ENCODE measurements at places on chromosomes 11 and 22.

DNA sequence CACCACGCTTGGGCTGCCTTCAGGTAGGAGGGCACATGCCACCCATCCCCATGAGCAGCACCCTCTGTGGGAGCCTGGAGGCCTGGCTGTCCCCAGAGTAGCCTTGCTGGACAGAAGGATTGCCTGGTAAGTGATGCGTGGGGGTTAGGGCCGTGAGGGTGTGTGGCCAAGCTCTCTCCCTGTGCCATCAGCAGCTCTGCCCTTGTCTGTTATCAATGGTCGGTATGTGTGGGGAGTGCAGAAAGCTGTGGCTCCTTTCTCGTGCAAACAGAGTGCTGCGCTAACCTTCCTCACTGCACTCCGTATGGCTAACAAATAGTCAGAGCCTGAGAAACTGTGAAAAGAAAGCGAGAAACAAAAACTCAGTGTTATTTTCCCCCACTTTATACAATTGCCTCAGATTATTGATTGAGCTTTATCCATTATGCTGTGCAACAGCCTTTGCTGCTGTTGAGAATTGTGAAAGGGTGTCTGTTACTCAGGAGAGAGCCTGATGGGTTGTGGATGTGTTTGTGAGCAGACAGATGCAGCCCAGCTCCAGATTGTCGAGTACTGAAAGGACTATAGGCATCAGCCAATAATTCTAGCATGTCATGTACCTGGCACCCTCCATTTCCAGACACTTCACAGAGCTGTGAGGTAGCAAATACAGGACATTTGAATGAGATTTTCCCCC is 432.2 kb downstream of the NTM start:
- DNase-seq = no peak

DNA sequence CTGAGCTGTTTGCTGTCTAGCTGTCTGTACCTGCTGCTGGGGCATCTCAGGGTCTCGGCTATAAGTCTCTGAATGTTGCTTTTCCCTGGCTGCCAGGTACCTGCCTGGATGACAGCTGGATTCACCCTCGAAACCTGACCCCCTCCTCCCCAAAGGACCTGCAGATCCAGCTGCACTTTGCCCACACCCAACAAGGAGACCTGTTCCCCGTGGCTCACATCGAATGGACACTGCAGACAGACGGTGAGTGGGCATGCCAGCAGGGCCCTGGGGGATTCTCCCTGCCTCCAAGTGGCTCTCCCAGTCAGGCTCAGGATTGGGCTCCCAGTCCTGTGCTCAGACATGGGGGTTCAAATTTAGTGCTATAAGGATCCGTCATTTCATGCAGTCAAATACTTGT is 12.9 kb downstream of the IL17RA start:
- no peak for DNase-seq

GRCh38 chr11:134152696-134153095 is 71.1 kb downstream of the NCAPD3 start:
- no peak for DNase-seq

DNA sequence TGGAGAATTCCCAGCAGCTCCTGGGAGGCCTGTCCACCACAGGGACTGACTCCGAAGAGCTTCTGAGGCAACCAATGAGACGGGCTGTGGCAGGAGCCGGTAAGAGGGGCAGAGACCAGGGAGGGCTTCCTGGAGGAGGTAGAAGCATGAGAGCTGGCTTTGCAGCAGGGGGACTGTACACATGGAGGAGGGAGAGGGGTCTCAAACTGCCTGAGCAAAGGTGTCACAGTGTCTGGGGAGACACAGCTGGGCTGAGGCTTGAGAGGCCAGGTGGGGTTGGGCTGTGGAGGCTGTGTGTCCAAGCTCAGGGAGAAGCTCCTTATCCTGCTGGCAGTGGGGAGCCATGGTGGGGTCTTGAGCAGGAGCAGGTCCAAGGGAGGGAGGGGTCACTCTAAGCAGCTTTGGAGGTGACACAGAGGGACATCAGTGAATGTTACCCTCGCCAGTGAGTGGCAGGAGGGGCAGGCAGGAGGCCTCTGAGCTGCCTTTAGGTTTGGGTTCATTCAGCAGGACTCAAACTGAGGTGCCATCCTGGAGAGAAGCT is 4.6 kb upstream of the RHOD start:
- DNase-seq = no peak

DNA sequence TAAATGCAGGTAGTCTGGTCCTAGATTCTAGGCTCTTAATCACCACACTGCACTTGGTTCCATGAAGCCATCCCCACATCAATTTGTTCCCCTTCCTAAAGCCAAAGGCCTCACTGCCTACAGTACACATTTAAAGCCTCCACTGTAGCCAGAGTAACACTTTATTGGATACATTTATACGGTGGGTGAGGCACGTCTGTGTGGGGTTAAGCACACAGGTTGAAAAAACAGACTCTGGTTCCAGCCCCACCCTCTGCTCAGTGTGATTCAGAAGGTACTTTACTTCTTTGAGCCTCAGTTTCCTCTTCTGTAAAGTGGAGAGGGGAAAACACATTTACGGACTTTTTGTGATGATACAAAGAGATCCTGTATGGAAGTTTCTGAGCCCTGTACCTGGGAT is 22.5 kb downstream of the DSCAML1 start:
- no peak for DNase-seq

DNA sequence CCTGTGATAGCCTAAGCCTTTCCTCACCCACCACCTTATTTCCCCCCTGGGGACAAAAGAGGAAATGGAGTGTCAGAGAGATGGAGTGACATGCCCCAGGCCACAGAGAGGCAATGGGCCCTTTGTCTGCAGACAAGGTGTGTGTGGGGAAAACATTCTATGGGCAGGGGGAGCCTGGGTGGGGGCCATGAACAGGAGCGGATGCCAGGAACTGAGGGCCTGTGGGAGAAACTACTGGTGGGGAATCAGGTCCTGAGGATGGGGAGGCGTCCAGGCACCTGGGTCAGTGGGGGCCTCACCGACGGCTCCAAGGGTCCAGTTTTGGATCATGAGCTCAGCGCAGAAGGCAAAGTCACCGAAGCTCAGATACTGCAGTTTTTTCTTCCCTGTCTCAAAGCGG is 3.0 kb downstream of the FIBP start:
- no peak for DNase-seq

- DNase-seq = no peak
Observed at GRCh38 chr11:67997475-67997921, 6.4 kb downstream of the UNC93B1 start.

GRCh38 chr11:130639369-130639768 is 190.9 kb downstream of the ADAMTS15 start:
- DNase-seq = no peak

DNA sequence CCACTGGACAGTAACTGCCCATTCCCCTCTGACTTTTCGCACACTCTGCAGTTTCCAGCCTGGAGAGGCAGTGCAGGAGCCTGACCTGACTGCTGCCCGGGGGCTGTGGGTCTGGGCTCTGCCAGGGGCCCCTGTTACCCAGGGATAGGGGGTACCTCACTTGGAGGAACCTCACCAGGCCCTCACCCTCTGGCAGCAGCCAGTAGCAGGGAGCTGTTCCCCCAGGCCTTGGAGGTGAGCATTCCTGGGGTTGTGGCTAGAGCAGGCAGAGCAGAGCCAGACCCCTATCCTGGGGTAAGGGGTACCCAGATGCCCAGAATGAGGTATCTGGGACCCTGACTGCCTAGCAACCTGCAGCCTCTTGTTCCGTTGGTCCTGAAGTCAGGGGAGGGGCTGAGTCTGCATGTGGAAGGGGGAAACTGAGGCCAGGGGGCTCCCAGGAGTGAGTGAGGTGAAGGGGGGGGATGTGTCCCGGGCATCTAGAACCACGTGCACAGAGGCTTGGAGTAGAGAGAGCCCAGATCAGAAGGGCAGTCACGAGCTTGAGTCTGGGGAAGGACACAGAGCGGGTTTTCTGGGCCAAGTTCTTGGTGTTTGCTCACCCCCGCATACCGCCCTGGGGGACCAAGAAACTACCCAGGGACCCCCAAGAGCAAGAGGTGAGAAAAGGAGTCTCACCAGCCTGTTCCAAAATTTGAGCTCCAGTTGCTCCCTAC is 43.9 kb upstream of the ACCSL start:
- DNase-seq = no peak

- DNase-seq = no peak
Observed at GRCh38 chr11:66473608-66474515, 6.4 kb upstream of the DPP3 start.

GRCh38 chr11:61971248-61972111 is 4.0 kb upstream of the FTH1 start:
- peak; percentile 11 for DNase-seq

GRCh38 chr11:75350743-75351540 is 519 bp downstream of the ARRB1 start:
- DNase-seq = no peak

DNA sequence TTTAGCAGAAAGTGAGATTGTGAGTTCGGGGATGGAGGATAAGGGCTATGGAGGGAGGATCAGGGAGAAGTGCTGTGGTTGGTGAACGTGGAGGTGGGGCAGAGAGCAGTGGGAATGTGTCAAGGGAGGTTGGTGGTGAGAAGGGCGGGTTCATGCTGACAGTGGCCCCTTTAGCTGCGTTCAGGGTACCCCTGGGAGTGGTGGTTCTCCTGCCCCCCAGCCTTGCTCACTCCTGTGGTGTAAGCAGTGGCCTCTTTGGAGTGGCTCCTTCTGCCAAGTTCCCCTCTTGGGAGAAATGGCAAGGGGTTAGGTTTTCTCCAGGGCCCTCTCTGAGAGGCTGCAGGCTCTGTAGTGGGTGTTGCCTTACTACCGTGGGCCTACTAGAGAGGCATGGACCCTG is 16.1 kb upstream of the NECTIN1 start:
- DNase-seq = no peak

- DNase-seq = no peak
Observed at GRCh38 chr11:40867991-40868632, 591.3 kb downstream of the LRRC4C start.
